ENCODE measurements at places on chromosomes 16 and 17. TPM values are rescaled to one million over a fixed set of nuclear protein-coding genes. Genes with fewer than 3 reads are reported as not detected.

The TNFSF13 gene
- polyA plus RNA-seq: 33.1 TPM

The FZD2 gene
- 0.08 TPM for polyA plus RNA-seq

The CLEC19A gene
- not detected for polyA plus RNA-seq

The PPP1R1B gene
- 12.9 TPM for polyA plus RNA-seq

The CD7 gene
- polyA plus RNA-seq: 0.48 TPM

The RGS11 gene
- polyA plus RNA-seq: 0.45 TPM

The PDILT gene
- not detected for polyA plus RNA-seq

The GRB7 gene
- polyA plus RNA-seq: 0.23 TPM
